NCI-H1048 (cell line): ENCODE measurements at places on chromosomes 12 and 14.

GRCh38 chr12:1297206-1297605, 297.2 kb downstream of the FBXL14 start:
- DNase-seq = no peak

DNA sequence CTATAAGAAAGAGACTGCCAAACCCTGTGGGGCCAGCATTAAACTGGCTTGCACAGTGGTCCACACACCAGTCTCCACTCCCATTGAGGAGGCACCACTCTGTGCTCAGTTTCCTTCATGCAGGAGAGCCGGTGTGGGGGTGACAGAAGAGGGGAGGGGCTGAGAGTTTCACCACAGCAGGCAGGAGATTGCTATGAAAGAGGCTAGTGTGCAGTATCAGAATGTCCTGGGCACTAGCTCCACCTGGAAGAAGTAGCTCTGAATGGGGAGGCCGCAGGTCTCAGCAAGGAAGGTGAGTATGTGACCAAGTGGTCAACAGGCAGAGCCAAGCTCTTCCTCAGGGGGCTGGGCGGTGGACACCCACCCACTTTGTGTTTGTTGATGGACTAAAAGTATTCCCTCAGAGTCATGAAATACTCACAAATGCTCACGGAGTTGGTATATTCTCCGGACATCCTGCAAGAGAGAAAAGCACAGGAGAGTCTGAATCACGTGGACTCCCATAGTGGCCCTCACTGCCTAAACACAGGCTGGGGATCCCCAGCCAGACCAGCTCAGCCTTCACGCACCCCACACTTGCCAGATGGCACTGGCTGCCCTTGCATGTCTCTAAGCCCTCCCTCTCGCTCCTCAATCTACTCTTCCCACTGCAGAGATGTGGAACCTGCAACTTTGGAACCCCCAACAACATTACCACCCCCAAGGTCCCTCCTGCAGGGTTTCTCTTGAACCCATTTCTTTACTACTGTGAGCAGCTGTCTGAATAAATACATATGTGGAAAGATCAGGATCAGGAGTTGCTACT, 7.8 kb upstream of the KRT72 start:
- no peak for DNase-seq

GRCh38 chr12:6494968-6495367, 1.1 kb downstream of the NCAPD2 start:
- DNase-seq = no peak

GRCh38 chr14:89637581-89637980, 220.5 kb upstream of the FOXN3 start:
- no peak for DNase-seq

DNA sequence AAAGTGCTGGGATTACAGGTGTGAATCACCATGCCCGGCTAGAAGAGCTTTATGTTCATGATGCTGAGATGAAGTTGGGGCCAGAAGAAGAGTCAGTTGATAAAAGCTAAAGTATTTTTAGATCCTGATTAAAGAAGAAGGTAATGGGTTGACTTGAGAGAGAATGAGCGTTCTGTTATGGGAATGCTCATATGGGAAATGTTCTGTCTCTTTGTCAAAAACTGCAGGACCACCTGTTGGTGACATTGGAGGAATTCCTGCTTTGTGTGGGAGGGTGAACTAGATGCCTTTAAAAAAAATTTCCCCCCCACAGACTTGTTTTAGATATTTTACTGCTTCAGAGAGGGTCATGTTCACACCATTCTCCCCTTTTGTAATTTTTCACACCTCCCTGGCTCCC, 6.7 kb downstream of the WDR20 start:
- DNase-seq = no peak

DNA sequence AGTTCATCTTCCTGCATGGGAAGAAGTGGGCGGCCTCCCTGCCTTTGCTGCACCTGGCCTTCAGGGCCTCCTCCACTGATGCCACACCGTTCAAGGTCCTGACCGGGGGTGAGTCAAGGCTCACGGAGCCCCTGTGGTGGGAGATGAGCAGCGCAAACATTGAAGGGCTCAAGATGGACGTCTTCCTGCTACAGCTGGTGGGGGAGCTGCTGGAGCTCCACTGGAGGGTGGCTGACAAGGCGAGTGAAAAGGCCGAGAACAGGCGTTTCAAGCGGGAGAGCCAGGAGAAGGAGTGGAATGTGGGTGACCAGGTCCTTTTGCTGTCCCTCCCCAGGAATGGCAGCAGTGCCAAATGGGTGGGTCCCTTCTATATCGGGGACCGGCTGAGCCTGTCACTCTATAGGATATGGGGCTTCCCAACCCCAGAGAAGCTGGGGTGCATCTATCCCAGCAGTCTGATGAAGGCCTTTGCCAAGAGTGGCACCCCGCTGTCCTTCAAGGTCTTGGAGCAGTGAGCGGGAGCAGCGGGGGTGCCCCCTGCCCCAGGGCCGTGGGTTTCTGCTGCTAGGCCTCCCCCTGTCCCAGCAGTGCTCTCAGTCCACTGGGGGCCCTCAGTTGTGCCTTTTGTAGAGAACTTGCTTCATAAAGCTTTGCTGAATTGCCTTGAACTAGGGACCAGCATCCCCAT, 12.4 kb downstream of the CBLN3 start:
- DNase-seq = no peak

GRCh38 chr14:100884456-100884855, 19.1 kb downstream of the RTL1 start:
- DNase-seq = no peak

DNA sequence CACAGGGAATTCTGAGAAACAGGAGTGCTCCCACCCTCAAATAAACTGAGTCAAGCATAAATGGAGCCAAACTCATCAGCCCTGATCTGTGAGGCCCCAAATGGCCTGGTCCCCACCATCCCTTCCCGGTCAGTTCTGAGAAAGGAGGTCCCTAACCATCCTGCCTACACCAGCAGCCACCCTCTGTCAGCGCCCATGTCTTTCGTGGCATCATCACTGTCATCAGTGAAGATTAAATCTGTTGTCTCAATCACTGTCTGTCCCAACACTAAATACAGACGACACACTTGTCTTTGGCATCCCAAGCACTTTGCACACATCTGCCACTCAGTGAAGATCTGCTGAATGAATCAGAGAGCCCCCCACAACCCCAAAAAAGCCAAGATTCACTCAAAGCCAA, 22.4 kb downstream of the VPS37B start:
- no peak for DNase-seq

DNA sequence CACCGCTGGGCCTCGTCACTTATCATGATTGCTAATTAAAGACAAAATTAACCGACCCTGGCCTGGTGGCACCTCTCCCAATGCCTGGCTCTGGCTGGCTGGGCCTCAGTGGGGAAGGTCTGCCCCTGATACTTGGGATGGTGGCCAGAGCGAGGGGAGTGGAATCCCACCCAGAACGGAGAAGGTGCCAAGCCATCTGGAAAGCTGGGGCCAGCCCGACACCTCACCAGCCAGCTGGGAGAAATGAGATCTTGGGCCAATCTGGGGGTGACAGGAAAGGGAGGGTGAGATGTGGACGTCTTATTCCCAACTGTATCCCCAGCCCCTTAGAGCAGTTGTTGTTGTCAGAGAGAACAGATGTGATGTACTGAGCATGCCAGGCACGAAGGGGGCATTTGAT, 215.0 kb upstream of the PWP1 start:
- no peak for DNase-seq

GRCh38 chr14:22978981-22979671, 3.2 kb downstream of the AJUBA start:
- no peak for DNase-seq
